ENCODE measurements at places on chromosomes 1 and 21. TPM values are rescaled to one million over a fixed set of nuclear protein-coding genes. Genes with fewer than 3 reads are reported as not detected.

DNA sequence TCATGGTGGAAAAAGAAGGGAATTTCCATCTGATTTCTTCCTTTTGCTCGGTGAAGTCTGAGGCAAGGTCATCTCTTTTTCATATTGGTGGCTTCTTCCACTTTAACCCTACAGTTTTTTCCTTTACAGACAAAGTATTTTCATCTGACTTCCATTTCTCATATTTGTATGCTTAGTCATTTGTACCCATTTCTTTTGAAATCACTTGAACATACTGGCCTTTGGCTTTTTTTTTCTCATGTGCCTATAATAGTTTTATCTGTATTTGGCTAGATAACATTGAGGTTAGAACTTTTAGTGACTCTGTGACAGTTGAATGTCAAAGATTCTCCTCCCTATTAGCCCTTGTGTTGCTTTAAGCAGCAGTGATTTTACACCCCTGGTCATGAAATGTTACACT, 27.7 kb downstream of the IL12RB2 start:
- DNase-seq, result no peak

GRCh38 chr1:228935855-228936727, 200.8 kb downstream of the RHOU start:
- DNase-seq, result no peak

DNA sequence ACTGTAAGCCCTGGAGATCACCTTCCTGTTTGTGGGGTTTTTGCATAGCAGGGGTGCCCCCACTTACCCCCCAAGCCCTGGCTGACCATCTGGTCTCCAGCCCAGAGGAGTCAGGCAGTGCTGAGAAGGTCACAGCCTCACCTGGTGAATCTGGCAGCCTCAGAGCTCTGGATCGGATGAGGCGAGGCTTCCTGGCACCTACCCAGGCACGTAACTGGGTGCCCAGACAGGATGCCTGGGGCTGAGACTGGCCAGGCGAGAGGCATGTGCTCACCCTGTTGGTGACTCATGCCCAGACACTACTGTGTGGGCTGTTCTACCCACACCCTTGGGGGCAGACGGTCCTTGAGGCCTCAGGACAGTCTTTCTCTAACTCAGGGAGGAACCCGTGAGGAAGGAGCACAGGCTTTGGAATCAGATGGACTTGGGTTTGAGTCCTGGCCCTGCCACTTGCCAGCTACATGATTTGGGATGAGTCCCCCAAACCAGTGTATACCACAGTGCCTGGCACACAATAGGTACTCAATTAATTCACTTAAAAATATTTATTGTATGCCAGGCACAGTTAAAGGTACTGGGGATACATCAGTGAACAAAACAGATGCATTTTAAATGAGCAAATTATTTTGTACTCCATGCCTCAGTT, 15.1 kb upstream of the PADI3 start:
- DNase-seq, result peak; percentile 91

- no peak for DNase-seq
Observed at GRCh38 chr1:174671826-174672225, 224.1 kb downstream of the GPR52 start.

- no peak for DNase-seq
Observed at GRCh38 chr1:176364236-176364905, 98.6 kb upstream of the PAPPA2 start.

GRCh38 chr1:242770366-242770765, 245.9 kb upstream of the PLD5 start:
- DNase-seq, result no peak

- DNase-seq, result no peak
Observed at GRCh38 chr1:221712198-221712684, 29.6 kb downstream of the DUSP10 start.

DNA sequence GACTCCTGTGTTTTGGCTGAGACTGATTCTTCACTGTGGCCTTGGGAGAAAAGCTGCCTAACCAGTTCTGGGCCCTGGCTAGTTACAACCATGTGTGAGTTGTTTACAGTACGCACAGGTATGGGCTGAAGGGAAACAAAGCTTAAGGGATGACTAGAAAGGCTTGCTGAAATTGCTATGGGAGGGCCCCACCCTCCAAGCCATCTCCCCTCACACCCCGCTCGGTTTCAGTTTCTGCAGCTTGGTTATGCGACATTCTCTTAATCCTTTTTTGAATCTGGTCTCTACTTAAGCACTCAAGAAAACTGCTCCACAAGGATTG, 43.1 kb downstream of the PBX1 start:
- no peak for DNase-seq

- peak; percentile 87 for DNase-seq
Observed at GRCh38 chr1:111222308-111223125, 5.0 kb upstream of the CHI3L2 start.

DNA sequence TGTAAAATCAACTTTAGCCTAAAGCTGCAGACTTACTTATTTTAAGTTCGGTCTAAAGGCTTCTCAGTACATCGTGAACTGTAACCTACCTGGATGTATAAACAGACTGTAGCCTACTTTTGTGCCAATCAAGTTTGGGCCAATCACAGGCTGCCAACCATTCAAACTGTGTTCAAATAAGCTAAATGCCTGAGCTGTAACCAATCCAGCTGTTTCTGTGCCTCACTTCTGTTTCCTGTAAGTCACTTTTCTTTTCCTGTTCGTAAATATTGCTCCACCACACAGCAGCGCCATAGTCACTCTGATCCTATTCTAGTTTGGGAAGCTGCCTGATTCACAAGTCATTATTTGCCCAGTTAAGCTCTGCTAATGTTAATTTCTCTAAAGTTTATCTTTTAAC, 37.5 kb upstream of the SLAMF9 start:
- peak; percentile 15 for DNase-seq

GRCh38 chr1:110210604-110211495, 736 bp downstream of the KCNC4 start:
- no peak for DNase-seq

- peak; percentile 80 for DNase-seq
Observed at GRCh38 chr1:54842206-54842915, 41.2 kb upstream of the TTC22 start.

DNA sequence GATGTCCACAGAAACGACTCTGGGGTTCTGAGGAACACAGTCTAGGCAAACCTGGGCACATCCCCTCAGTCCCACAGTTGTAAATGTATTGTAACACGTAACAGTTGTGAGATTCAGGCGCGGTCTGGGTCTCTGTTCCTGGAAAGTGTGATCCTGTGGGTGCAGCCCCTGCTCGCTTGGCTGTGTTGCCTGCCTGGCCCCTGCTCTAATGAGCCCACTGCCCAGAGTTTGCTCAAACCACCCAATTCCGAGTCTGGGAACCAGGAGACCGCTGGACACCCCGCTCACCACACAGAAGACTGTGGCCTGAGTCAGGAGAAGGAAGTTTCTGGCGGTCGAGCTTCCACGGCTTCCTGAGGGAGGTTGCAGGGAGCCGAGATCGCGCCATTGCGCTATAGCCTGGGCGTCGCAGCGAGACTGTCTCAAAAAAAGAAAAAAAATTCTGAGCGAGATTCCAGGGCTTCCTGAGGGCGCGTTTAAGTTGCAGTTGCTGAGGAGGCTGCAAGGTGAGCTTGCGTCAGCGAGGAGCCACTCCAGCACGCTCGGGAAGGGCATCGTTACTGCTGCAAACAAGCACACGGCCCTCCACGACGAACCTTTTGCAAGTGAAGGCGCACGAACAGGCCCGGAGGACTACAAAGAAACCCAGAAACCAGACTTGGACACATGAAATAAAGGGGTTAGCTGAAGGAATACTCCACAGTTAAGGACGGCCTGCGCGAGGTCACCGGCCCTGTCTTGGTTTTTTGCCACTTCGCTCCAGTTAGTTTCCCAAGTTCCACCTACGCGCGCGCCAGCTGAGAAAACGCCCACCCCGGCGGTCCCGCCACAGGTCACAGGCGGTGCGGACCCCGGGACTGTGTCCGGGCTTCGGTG, 1.1 kb downstream of the C21orf58 start:
- DNase-seq, result no peak

GRCh38 chr1:50978852-50979781, 9.1 kb downstream of the CDKN2C start:
- no peak for DNase-seq

DNA sequence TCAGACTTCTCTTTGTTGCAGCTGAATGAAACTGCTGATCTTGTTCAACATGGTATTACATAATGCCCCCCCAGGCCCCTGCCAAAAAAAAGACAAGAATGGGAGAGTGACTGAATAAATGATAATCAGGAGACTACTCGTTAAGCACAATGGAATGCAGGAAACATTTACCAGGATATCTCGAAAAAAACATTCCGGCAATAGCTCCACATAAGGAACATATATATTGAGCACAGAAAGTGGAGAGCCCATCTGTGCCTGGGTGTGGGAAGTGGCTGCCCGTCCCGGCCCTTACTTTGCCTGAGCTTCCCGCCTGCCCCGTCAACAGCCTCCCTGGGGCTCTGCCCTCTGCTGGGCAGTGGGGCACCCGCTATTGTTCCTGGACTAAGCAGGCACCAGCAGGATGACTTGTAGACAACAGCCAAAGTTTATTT, 13.3 kb downstream of the TRIM11 start:
- DNase-seq, result no peak

LRRIQ3 gene
- total RNA-seq, result 0.86 TPM

ARHGAP29 gene
- total RNA-seq, result 187 TPM

TFF3 gene
- 50.3 TPM for total RNA-seq

EXTL1 gene
- total RNA-seq, result 0.34 TPM

PRKAB2 gene
- 14.0 TPM for total RNA-seq

APCS gene
- not detected for total RNA-seq

SPATA46 gene
- total RNA-seq, result not detected

KRTAP7-1 gene
- not detected for total RNA-seq

KCNC4 gene
- total RNA-seq, result 1.1 TPM
